ENCODE measurements at places on chromosomes 3 and 15.

DNA sequence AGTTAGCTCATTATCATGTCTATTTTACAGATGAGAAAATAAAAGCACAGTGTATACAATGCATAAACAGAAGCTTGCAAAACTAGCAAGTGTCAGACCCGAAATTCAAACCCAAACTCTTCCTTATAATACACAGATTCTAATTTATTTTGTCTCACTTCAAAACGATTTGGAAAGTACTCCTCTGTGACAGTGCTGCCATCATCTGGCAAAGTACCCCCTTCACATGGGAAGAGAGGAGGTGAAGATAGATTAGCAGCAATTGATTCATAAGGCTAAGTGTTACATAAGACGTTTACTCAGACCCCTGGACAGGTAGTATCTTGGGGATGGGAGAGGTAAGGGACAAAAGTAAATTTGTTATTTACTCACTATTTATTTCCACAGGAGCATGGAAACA lies 744.0 kb upstream of the SGO1 start:
- no peak for DNase-seq

DNA sequence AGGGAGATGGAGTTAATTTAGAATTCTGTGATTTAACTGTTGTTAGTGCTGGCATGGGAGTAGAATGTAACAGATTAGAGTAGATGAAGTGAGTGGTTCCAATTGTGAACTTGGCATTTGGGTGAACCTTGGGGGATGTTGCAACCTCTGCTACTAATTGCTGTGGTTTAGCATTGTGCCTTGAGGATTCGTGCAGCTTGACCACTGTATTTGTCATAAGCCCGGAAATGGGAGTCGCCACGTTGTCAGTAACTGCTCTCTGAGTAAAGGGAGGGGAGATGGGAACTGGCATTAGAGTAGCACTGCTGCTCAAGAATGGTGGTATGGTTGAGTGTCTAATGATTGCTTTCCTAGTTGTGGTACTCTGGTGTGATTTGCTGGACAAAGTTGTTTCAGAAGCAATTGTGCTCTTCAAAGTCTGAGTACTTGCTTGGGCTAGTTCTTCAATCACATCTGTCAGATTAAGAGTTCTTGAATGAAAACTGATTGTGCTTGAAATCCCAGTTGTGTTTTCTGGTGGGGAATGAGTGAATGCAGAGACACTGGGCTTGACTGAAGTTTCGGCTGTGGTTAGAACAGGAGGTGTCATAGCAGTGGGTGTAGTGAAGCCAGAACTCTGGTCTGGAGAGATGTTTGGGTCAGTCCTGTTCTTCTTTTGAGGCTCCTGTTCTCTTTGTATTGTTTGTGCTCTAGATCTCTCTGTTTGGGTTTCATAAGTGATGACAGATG lies 15.4 kb downstream of the IGSF10 start:
- DNase-seq: no peak

GRCh38 chr3:46280105-46280797 lies 38.0 kb downstream of the CCR3 start:
- DNase-seq: peak; percentile 88

DNA sequence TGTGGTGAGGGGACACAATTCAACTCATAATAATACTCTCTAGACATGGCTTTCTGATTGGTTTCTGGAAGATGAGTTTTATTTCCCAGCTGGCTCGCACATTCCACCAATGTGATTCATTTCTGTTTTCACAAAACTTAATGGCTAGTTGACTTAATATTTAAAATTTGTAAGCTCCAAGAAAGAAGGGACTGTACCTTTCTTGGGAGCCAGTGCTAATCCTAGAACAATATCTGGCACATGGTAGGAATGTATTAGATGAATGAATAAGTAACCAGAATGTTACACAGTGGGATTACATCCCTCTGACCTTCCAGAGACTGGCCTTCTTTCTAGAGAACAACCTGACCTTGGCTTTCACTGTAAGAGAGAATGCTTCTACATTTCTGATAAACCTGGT lies 262.8 kb downstream of the RORA start:
- DNase-seq: peak; percentile 14

DNA sequence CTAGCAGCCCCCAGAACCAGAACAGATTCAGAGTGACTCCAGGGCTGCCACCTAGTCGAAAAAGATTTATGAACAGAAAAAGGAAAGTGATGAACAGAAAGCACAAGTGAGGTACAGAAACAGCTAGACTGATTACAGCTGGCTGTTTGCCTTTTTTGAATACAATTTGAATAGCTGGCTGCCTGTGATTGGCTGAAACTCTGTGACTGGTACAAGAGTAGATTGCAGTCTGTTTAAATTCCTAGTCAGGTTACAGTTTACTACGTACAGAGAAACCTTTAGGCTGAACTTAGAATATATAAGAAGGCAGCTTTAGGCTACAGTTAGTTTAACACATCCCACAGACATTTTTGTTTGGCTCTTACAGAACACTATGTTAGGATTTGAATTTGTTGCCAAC lies 10.0 kb downstream of the CCDC13 start:
- DNase-seq: no peak

GRCh38 chr15:39621210-39621609 lies 40.3 kb downstream of the THBS1 start:
- no peak for DNase-seq

Data from activated CD4-positive, alpha-beta T cell treated with anti-CD3 and anti-CD28 coated beads, Interleukin-2, amount 10 ng/mL, durations not matched to agents 24 days and 14 days (primary cell).